ENCODE measurements at places on chromosomes 2 and 18.

DNA sequence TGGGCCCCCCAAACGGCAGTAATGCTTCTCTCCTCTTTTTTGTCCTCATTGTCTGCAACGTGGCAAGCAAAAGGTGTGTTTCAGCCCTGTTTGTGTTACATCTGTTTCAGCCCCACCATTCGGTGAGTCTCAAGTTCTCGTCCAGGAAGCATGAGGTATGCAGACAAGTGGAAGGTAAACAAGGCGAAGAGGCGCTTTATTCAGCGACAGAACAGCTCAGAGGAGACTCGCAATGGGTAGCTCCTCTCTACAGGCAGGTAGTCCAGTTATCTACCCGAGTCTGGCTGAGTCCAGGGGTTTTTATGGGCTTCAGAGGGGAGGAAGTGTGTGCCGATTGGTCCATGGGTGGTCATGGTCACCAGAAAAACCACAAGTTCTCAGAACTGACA, 733.4 kb upstream of the CDH7 start:
- no peak for DNase-seq

DNA sequence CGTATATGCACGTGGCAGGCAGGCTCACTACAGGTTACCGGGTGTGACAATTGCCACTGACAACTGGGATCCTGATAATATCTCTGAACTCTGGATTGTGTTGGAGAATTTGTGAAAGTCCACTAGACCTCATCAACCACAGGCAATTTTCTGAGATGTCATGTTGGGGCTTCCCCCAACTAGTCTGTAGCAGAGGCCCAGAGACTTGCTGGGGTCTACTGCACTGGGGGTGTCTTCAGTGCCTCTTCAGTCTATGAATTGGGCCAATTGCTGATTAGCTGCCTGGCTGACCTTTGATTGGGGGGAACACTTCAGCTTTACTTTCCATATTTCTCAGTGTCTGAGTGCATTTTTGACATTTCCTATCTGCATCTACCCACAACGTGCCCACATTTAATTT, 201.5 kb downstream of the MTX2 start:
- no peak for DNase-seq

GRCh38 chr2:240269886-240270285, 129.4 kb upstream of the OTOS start:
- DNase-seq, result no peak

- DNase-seq, result no peak
Measured at GRCh38 chr2:58645017-58645416, 403.9 kb upstream of the FANCL start.

Data from KBM-7 (cell line).